SJSA1 (cell line): ENCODE measurements at places on chromosomes 5 and 9. TPM values are rescaled to one million over a fixed set of nuclear protein-coding genes. Genes with fewer than 3 reads are reported as not detected.

- H3K4me3 ChIP-seq: no peak overlapping the region
- no peak for DNase-seq
- H3K4me1 ChIP-seq: no peaks in the 10 kb centered on the region
- H3K27ac ChIP-seq: no peak overlapping the region
- no peaks in the 10 kb centered on the region for H3K36me3 ChIP-seq
These were observed 382.3 kb upstream of the SLC30A5 start for GRCh38 chr5:68711293-68712200.

Gene NMUR2
- total RNA-seq: not detected in 2 replicates

- no peaks in the 10 kb centered on the region for H3K36me3 ChIP-seq
- H3K4me3 ChIP-seq: no peak overlapping the region
- no peaks in the 10 kb centered on the region for H3K27me3 ChIP-seq
- DNase-seq: no peak
These were observed 386.1 kb upstream of the MPDZ start for GRCh38 chr9:13665418-13666066.

DNA sequence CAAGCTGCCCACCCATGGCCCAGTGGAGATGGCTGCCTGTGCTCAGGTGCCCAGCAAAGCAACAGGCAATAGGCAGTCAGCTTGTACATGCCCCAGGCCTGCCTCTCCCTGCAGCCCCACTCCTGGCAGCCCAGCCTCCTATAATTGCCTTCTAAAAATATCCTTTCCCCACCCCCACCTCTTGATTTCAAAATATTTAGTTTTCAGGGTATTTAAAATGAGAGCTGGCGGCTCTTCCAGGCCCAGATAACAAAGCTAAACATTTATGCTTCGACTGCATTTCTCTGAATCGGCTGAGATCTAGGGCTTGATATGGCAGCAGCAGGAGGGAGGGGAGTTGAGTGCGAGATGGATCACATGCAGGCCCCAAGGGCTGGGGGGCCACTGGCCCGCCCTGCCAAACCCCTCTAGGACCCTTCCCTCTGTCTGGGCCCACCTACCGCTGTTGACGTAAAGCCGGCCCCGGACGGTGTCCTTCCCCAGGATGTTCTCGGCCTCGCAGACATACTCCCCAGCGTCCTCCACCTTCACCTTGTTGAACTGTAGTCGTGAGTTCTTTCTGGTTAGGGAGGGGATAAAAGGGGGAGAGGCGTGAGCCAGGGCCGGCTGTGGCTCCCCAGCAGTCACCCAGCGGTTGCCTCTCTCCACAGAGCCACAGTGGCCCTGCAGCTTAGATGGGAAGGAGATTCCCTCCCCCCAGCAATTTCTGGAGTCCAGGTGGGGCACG is 85.0 kb downstream of the PSD2 start:
- H3K36me3 ChIP-seq: no peaks in the 10 kb centered on the region
- no peak for DNase-seq

GRCh38 chr9:109467936-109468335 is 30.2 kb downstream of the PTPN3 start:
- no peaks in the 10 kb centered on the region for H3K27me3 ChIP-seq
- peaks cover 10% of the 10 kb centered on the region for H3K4me1 ChIP-seq
- no peak overlapping the region for H3K27ac ChIP-seq
- DNase-seq: no peak
- H3K4me3 ChIP-seq: no peak overlapping the region
- H3K36me3 ChIP-seq: no peaks in the 10 kb centered on the region

DNA sequence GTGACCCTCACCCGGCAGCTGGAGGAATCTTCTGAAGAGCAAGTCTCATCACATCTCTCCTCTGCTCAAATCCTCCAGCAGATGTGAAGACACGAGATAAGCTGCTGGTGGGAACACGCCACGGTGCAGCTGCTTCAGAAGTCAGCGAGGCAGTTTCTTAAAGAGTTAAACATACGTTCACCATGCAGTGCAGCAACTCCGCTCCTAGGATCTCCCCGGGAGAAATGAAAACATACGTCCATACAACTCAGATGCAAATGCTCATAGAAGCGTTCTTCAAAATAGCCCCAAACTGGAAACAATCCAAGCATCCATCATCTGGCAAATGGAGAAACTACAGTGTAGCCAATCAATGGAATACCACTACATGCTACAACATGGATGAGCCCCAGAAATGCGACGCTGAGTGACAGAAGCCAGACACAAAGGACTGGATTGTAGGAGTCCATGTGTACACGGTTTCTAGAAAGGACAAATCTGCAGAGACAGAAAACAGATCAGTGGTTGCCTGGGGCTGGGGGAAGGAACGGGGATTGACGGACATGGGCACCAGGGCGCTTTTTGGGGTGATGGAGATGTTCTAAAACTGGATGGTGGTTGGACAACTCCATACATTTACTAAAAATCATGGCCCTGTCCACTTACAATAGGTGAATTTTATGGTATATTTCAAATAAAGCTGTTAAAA is 150.6 kb downstream of the COL23A1 start:
- H3K27me3 ChIP-seq: no peaks in the 10 kb centered on the region
- no peaks in the 10 kb centered on the region for H3K36me3 ChIP-seq
- no peaks in the 10 kb centered on the region for H3K4me1 ChIP-seq

- H3K4me3 ChIP-seq: no peak overlapping the region
- peaks cover 14% of the 10 kb centered on the region for H3K36me3 ChIP-seq
- no peak for DNase-seq
- H3K4me1 ChIP-seq: no peaks in the 10 kb centered on the region
- no peaks in the 10 kb centered on the region for H3K27me3 ChIP-seq
These were observed 26.1 kb downstream of the SPDL1 start for GRCh38 chr5:169609716-169610115.

DNA sequence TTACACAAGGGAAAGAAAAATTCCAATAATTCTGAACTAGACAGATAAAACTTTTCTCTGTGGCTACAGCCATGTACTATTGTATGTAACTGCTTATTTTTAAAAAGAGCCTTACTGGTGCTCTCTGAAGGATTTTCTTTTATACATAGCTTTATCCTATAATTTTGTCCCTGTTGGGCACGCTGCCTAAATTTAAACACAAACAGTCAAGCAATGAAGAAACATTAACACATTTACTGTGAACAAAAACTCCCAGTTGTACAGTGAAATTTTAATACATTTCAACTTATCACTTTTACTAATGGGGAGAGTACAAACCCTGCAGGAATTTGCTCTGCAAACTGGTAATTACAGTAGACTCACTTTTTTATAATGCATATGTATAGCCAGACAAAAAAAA is 273.3 kb downstream of the BNC2 start:
- no peaks in the 10 kb centered on the region for H3K36me3 ChIP-seq
- no peak overlapping the region for H3K4me3 ChIP-seq
- DNase-seq: no peak
- H3K27ac ChIP-seq: no peak overlapping the region

GRCh38 chr5:11415751-11416150 is 488.5 kb downstream of the CTNND2 start:
- H3K4me3 ChIP-seq: no peak overlapping the region
- 0 out of 2 replicates have a peak, but pooled peaks cover 5% of the 10 kb centered on the region for H3K27me3 ChIP-seq
- no peaks in the 10 kb centered on the region for H3K4me1 ChIP-seq
- no peak overlapping the region for H3K27ac ChIP-seq

- H3K27me3 ChIP-seq: no peaks in the 10 kb centered on the region
- no peak overlapping the region for H3K4me3 ChIP-seq
- H3K36me3 ChIP-seq: no peaks in the 10 kb centered on the region
- DNase-seq: no peak
- no peak overlapping the region for H3K27ac ChIP-seq
These were observed 156.2 kb upstream of the SLC44A1 start for GRCh38 chr9:105087910-105088898.

Gene RLN1
- total RNA-seq: not detected in 2 replicates

Gene LOX
- total RNA-seq: 3.5 and 8.4 TPM in 2 replicates

DNA sequence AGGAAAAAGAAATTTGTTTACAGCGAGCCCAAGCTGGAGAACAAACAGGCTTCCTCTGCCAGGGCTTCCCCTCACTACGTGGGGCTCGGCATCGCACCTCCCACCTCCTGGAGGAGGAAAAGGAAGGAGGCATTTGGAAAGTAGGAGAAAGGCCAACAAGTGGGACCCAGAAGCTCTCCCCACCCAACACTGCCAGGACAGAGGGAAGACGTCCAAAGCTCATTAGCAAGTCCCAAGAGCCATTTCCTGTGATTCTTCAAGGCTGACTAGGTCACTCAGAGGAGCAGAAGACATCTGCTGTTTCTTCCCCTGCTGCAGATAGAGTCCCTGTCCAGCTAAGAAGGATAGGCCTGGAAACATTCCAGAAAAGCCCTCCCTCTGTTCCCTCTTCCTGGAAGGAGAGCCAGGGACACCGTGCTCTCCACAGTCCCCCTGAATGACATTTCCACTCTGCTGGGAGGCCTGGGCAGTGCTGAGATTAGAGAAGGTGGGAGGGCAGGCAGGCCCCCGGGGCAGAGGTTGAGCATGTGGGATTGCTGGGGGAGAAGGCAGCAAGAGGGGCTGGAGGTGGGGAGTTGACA is 57.0 kb upstream of the NEURL1B start:
- H3K4me3 ChIP-seq: no peak overlapping the region
- no peak overlapping the region for H3K27ac ChIP-seq
- no peak for DNase-seq
- H3K36me3 ChIP-seq: no peaks in the 10 kb centered on the region
